Uterus (tissue), 4 donors: ENCODE measurements at places on chromosomes 2 and 18. TPM values are rescaled to one million over a fixed set of nuclear protein-coding genes. Genes with fewer than 3 reads are reported as not detected.

- H3K27me3 ChIP-seq, result no peaks in the 10 kb centered on the region
- H3K27ac ChIP-seq, result no peak overlapping the region
- no peak overlapping the region for H3K4me3 ChIP-seq
- no peaks in the 10 kb centered on the region for H3K36me3 ChIP-seq
- no peak for DNase-seq
Measured at GRCh38 chr2:156151351-156151750, 181.2 kb downstream of the NR4A2 start.

DHRS9 gene
- 0.26 TPM for total RNA-seq

SP5 gene
- total RNA-seq, result 4.2 TPM

RTP5 gene
- total RNA-seq, result not detected

PTH2R gene
- not detected for total RNA-seq
